Lung (tissue), 17 donors: ENCODE measurements at places on chromosomes 6 and 20. TPM values are rescaled to one million over a fixed set of nuclear protein-coding genes. Genes with fewer than 3 reads are reported as not detected.

SRMS gene
- total RNA-seq: not detected

TXLNB gene
- total RNA-seq: 1.3 TPM

MMUT gene
- total RNA-seq: 27.0 TPM

GMPR gene
- total RNA-seq: 8.6 TPM

TMC2 gene
- total RNA-seq: 0.31 TPM

SYNDIG1 gene
- 5.0 TPM for total RNA-seq

LHFPL5 gene
- not detected for total RNA-seq

B3GALT4 gene
- 6.8 TPM for total RNA-seq

CEP43 gene
- 43.2 TPM for total RNA-seq

E2F1 gene
- total RNA-seq: 6.4 TPM

JPH2 gene
- 9.2 TPM for total RNA-seq

ISM1 gene
- 3.4 TPM for total RNA-seq

PSORS1C2 gene
- total RNA-seq: not detected

TFAP2D gene
- not detected for total RNA-seq

NT5E gene
- total RNA-seq: 13.9 TPM

TEAD3 gene
- total RNA-seq: 20.7 TPM

HMGCLL1 gene
- 14.8 TPM for total RNA-seq

CCDC170 gene
- total RNA-seq: 24.1 TPM

ZNF337 gene
- total RNA-seq: 32.6 TPM

PAX1 gene
- total RNA-seq: 0.14 TPM

GJA10 gene
- total RNA-seq: not detected

RAET1G gene
- total RNA-seq: 0.61 TPM

CDSN gene
- not detected for total RNA-seq

SLC32A1 gene
- total RNA-seq: not detected

ARMC2 gene
- total RNA-seq: 11.7 TPM
